ENCODE measurements at places on chromosomes 3 and 15.

GRCh38 chr3:134425943-134426342 is 51.7 kb upstream of the AMOTL2 start:
- no peak for DNase-seq

GRCh38 chr3:172059532-172059931 is 20.2 kb downstream of the FNDC3B start:
- no peak for DNase-seq

GRCh38 chr3:69970827-69971226 is 28.7 kb upstream of the SAMMSON start:
- DNase-seq, result no peak

GRCh38 chr15:70802629-70803028 is 39.3 kb upstream of the UACA start:
- DNase-seq, result no peak

DNA sequence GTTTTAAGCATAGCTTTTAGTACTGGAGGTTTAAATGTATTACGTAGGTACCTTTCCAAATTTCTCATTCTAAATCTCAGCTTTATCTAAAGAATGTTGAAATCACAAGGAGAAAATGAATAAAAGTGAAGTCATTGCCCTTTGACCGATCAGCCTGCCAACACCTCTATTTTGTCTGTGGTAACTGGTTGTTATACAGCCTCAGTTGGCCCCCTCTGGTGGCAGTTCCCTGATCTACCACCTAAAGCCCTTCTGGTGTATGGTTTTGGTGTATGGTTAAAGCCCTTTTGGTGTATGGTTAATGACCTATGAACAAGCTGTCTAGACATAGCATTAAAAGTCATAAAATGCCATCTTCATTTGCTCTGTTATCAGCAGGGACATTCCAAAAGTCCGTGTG is 378.2 kb upstream of the AZI2 start:
- no peak for DNase-seq

DNA sequence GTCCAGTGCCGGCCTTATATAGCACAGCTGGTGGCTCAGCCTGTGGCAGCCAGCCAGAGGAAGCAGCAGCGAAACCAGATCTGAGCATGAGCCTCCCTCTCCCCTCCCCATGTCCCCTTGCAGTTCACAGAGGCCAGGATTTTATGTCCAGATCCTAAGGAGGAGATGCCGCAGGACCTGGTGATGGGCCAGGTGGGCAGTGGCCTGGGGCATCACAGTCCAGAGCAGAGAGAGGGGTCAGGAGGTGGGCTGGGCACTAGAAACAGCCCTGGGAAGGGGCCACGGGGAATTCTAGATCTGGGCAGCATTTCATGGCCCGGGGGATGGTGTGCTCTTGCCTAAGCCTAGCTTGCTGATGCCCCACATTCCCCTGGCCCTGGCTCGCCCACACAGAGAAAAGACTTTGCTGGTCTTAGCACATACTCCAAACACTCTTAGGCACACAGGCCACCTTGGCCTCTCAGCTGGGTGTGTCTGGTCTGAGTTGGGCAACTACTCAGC is 259 bp upstream of the CILP start:
- DNase-seq, result no peak

- DNase-seq, result no peak
Measured at GRCh38 chr3:158846803-158847451, 45.1 kb downstream of the MFSD1 start.

GRCh38 chr3:132841621-132842020 is 119.4 kb upstream of the NPHP3 start:
- DNase-seq, result no peak

DNA sequence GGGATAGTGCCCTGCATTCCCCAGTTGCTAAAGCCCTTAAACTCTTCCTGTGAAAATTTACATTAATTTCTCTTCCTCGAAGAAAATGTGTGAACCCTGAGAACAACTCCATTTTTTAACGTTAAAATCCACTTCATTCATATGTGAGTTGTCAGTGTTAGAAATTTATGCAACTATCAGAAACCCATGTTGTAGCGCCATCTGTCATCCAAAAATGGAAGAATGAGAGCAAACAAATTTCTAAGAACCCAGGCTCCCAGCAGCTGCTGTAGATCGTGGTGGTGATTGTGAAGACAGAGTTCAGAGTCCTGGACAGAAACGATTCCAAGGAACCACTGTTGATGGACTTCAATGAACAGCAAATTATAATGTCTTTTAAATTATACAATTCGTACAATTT is 179.7 kb upstream of the NDN start:
- no peak for DNase-seq

DNA sequence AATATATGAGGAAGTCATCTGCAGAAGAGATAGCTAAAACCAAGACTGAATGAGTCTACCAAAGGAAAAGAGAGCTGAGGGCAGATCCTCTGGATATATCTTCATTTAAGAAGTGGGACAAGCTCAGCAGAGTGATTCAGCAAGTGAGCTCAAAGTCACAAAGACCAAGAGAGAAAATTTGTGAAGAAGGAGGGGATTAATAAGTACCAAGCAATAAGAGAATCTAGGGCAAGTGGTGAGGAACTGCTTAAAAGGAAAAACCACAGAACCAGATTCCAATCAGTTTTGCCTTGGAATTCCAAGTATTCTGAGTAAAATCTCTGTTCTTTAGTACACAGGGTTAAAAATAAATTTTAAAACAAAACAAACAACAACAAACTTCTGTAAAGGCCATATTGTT is 3.6 kb downstream of the EHHADH start:
- no peak for DNase-seq

All from memory B cell (primary cell).